ENCODE measurements at places on chromosomes 16 and 17.

- no peak for DNase-seq
- H3K27me3 ChIP-seq: no peaks in the 10 kb centered on the region
- no peaks in the 10 kb centered on the region for H3K36me3 ChIP-seq
- no peak within 1 kb of the TSS for H3K27ac ChIP-seq
- peak within 1 kb of the TSS; percentile 76 for H3K4me3 ChIP-seq
- peaks cover 42% of the 10 kb centered on the region for H3K4me1 ChIP-seq
Measured at GRCh38 chr17:29592850-29593551, at the start of gene ANKRD13B. Gene ANKRD13B, plus strand, starts transcription at chr17:29593132. Its CDS starts 490 bp downstream, at chr17:29593622.

- H3K27me3 ChIP-seq: no peaks in the 10 kb centered on the region
- H3K27ac ChIP-seq: no peak overlapping the region
- no peaks in the 10 kb centered on the region for H3K36me3 ChIP-seq
- no peak for DNase-seq
- no peak overlapping the region for H3K4me3 ChIP-seq
Measured at GRCh38 chr17:70073310-70073709, 1.7 kb upstream of the KCNJ16 start.

DNA sequence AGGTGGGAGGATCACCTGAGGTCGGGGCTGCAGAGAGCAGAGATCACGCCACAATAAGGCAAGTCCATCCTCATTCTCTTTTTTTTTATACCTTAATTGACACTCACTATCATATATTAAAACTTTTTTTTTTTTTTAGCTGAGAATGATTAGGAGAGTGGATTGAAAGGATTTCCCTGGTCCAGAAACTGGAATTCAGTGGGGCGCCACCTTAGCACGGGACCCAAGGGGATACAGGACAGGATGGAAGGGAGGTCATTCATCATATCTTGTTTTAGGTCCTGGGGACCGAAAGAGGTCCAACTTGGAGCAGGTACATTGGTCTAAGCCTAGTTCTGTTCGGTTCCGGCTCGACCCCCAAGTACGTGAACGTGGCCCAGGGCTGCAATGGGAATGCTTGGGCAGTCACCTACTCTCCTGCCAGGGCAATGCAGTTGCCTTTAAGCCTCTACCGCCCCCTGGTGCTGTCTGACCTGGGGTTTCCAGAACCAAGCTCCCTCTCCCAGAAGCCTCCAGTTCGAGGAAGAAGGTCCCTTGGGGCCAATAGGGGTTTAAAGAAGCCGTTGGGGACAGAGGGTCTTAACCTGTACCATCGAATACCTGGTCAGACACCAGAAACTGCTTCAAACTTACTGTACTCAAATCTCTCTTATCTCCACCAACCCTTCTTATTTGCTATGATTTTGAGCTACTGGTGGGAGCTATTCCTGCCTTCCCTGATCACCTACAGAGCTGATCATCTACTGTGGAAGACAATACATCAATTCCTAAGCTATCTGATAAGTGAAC is 19.9 kb upstream of the GPATCH8 start:
- no peak for DNase-seq
- H3K4me3 ChIP-seq: no peak overlapping the region
- H3K27me3 ChIP-seq: no peaks in the 10 kb centered on the region
- H3K27ac ChIP-seq: no peak overlapping the region
- H3K4me1 ChIP-seq: no peaks in the 10 kb centered on the region
- no peaks in the 10 kb centered on the region for H3K36me3 ChIP-seq

DNA sequence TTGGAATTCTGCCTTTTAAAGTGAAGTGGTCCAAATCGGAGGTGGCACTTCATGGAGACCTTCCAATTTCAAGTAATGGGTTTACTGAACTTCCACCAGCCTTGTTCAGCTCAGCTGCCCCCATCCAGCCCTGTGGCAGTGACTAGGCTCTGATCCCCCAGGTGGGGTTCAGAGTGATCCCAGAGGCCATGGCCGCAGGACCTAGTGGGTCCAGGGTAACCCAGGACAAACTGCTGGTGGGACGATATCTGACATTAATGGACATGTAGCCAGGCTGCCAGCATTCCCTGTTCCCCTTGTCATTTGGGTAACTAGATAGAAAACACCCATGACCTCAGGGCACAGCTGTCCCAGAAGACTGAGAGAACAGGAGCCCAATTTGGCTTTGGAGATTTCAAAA is 209.9 kb downstream of the GSG1L start:
- no peak overlapping the region for H3K4me3 ChIP-seq
- H3K27ac ChIP-seq: no peak overlapping the region
- no peak for DNase-seq
- no peaks in the 10 kb centered on the region for H3K4me1 ChIP-seq
- H3K36me3 ChIP-seq: no peaks in the 10 kb centered on the region
- H3K27me3 ChIP-seq: no peaks in the 10 kb centered on the region

DNA sequence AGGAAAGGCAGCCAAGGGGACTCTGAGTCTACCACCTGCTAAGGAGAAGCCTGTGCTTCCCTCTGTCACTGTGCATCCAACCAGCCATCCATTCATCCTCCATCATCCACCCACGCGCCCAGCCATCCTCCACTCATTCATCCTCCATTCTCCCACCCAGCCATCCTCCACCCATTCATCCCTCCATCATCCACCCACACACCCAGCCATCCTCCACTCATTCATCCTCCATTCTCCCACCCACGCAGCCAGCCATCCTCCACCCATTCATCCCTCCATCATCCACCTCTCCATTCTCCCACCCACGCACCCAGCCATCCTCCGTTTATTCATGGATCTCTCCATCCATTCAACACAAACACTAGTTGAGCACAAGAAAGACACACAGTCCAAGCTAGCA is 74.1 kb downstream of the COG7 start:
- H3K27ac ChIP-seq: no peak overlapping the region
- H3K27me3 ChIP-seq: no peaks in the 10 kb centered on the region
- DNase-seq: no peak
- H3K36me3 ChIP-seq: no peaks in the 10 kb centered on the region

- no peak overlapping the region for H3K4me3 ChIP-seq
- no peak overlapping the region for H3K27ac ChIP-seq
- H3K4me1 ChIP-seq: no peaks in the 10 kb centered on the region
- DNase-seq: no peak
- H3K36me3 ChIP-seq: peaks cover 4% of the 10 kb centered on the region
- no peaks in the 10 kb centered on the region for H3K27me3 ChIP-seq
Measured at GRCh38 chr16:2095315-2095853, 40.3 kb downstream of the PKD1 start.

DNA sequence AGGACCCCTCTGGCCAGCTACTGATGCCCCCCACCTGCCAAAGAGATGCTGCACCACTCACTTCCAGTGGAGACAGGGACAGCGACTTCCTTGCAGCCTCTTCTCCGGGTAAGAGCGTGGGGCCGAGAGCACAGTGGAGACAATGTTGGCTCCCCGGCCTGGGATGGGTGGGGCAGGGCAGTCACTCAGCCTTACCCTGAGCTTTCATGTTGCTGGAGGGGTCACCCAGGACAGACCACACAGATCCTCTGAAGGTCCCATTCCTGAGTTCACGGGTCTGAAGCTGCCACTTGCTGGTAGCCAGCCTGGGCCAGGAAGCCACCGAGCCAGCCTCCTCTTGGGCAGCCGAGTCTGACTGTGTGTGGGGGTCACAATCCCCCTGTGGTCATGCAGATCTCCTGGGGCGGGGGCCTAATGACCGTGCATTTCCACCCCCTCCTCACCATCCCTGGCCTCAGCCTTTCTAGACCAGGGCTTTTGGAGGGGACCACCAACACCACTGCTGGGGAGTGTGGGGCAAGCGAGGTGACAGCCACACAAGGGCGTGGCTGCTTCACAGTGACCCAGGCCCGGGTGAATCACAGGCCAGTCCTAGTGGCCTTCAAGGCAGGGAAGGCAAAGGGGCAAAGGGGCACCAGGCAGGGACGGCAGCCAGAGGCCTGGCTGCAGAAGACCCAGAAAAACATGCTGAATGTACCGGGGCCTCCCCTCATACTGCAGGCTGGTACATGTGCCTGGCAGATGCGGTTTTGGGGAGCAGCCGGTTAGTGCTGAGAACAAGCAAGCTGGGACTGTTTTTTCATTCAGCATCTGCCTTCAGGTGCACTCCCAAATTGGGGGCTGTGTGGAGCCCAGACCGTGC is 10.4 kb downstream of the TAF1C start:
- no peaks in the 10 kb centered on the region for H3K27me3 ChIP-seq
- H3K27ac ChIP-seq: no peak overlapping the region
- H3K36me3 ChIP-seq: peaks cover 24% of the 10 kb centered on the region
- H3K4me1 ChIP-seq: no peaks in the 10 kb centered on the region
- DNase-seq: no peak
- no peak overlapping the region for H3K4me3 ChIP-seq

DNA sequence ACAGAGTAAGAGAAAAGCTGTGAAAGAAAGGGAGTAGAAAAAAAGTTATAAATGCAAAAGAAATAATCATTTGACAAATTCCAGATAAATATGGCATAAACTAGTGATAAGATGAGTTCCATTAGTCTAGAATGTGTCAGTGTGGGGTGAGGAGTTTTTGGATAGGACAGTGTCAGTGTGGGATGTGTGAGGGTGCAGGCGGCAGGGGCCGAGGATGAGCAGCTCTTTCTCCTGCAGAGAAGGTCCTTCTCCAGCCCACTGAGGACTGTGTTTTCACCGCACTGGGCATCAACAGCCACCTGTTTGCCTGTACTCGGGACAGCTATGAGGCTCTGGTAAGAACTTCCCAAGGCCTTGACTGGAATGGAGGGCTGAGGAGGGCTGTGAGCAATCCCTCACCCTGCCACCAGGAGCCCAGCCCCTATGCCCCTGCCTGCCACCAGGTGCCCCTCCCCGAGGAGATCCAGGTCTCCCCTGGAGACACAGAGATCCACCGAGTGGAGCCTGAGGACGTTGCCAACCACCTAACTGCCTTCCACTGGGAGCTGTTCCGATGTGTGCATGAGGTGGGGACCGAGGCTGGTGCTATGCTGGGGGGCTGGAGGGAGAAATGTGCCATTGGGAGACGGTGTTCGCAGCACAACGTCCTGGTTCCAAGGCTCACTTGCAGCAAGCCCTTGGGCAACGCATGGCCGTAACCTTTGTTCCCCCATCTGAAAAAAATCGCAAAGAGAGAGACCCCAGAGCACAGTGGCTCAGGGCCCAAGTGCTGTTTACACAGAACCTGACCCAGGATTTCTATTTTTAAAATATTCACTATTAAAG is 13.1 kb downstream of the RAPGEFL1 start:
- H3K27me3 ChIP-seq: no peaks in the 10 kb centered on the region
- H3K4me1 ChIP-seq: peaks cover 7% of the 10 kb centered on the region
- H3K27ac ChIP-seq: no peak overlapping the region
- peak overlapping the region; percentile 78 for H3K4me3 ChIP-seq

- H3K27ac ChIP-seq: no peak overlapping the region
- H3K4me1 ChIP-seq: no peaks in the 10 kb centered on the region
- H3K27me3 ChIP-seq: no peaks in the 10 kb centered on the region
- no peak for DNase-seq
- H3K4me3 ChIP-seq: no peak overlapping the region
Measured at GRCh38 chr16:287298-287811, 4.4 kb downstream of the PDIA2 start.

GRCh38 chr16:3364774-3365427 is 9.2 kb downstream of the OR2C1 start:
- H3K27ac ChIP-seq: peak overlapping the region; percentile 60
- peak overlapping the region; percentile 55 for H3K4me3 ChIP-seq
- no peaks in the 10 kb centered on the region for H3K27me3 ChIP-seq
- H3K36me3 ChIP-seq: no peaks in the 10 kb centered on the region
- no peaks in the 10 kb centered on the region for H3K4me1 ChIP-seq
- DNase-seq: peak; percentile 83

GRCh38 chr17:56978441-56979090 is 635 bp downstream of the SCPEP1 start:
- peak overlapping the region; percentile 65 for H3K4me3 ChIP-seq
- no peaks in the 10 kb centered on the region for H3K36me3 ChIP-seq
- H3K27me3 ChIP-seq: no peaks in the 10 kb centered on the region

DNA sequence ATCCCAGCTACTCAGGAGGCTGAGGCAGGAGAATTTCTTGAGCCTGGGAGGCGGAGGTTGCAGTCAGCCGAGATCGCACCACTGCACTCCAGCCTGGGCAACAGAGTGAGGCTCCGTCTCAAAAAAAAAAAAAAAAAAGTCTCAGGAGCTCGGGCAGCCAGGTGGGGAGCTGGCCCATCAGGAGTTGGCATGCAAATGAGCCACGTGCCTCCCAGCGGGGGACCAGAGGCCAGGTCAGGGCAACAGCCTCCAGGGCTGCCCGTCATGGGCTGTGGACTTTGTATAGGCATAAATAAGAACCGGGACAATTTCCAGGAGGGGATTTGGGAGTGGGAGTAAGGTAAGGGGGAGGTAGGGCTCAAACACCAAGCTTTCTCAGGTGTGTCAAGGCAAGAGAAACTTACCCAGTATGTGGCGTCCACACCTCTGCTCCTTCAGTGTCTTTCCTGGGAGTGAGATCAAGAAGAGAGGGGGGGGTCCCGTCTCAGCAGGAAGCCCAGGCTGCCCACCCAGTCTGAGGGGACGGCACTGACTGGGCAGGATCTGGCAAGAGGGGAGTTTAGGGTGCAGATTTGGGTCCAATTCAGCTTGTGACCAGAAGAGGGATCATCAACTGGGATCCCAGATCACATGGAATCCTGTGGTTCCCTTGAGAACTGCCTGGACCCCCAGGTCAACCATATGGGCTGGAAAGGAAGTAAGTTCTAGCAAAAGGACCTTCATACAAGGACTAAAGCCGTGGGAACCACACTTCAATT is 22.3 kb upstream of the G6PC1 start:
- no peak overlapping the region for H3K4me3 ChIP-seq
- no peak for DNase-seq
- H3K27ac ChIP-seq: no peak overlapping the region
- no peaks in the 10 kb centered on the region for H3K4me1 ChIP-seq
- H3K27me3 ChIP-seq: no peaks in the 10 kb centered on the region
- no peaks in the 10 kb centered on the region for H3K36me3 ChIP-seq

DNA sequence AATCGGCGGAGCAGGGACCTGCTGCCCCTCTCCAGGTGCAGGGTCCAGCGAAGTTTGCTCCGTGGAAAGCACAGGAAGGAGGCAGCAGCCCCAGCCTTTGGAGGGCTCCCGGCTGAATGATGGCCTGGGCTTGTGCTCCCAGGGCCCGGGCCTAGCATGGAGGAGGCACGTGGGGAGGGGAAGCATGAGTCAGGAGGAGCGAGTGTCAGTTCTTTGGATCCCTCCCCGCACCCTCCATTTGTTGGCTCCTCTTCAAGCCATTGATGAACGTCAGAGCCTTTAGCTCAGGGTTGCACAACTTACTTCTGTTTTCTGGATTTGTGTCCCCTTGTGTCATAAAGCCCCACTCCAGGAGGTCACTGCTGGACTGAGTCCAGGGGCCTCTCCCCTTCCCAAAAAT is 25.8 kb downstream of the TTYH2 start:
- H3K36me3 ChIP-seq: peaks cover 8% of the 10 kb centered on the region
- H3K4me1 ChIP-seq: no peaks in the 10 kb centered on the region
- no peaks in the 10 kb centered on the region for H3K27me3 ChIP-seq
- DNase-seq: no peak
- no peak overlapping the region for H3K27ac ChIP-seq
- no peak overlapping the region for H3K4me3 ChIP-seq

GRCh38 chr16:68244903-68245853 is at the start of gene PLA2G15:
Gene PLA2G15, plus strand, starts transcription at chr16:68245373. Its CDS starts 54 bp downstream, at chr16:68245427.
- H3K4me3 ChIP-seq: peak within 1 kb of the TSS; percentile 87
- peak; percentile 93 for DNase-seq
- no peaks in the 10 kb centered on the region for H3K27me3 ChIP-seq
- peaks cover 15% of the 10 kb centered on the region for H3K4me1 ChIP-seq
- H3K27ac ChIP-seq: peak within 1 kb of the TSS; percentile 58

- H3K36me3 ChIP-seq: no peaks in the 10 kb centered on the region
- H3K27ac ChIP-seq: no peak overlapping the region
- H3K4me3 ChIP-seq: no peak overlapping the region
- H3K27me3 ChIP-seq: no peaks in the 10 kb centered on the region
- no peak for DNase-seq
Measured at GRCh38 chr16:30691907-30692306, 7.1 kb upstream of the SRCAP start.

GRCh38 chr16:4089251-4089810 is 26.9 kb downstream of the ADCY9 start:
- no peaks in the 10 kb centered on the region for H3K27me3 ChIP-seq
- peaks cover 3% of the 10 kb centered on the region for H3K4me1 ChIP-seq
- DNase-seq: no peak
